Testis (tissue), 5 donors: ENCODE measurements at places on chromosomes 1 and 21. TPM values are rescaled to one million over a fixed set of nuclear protein-coding genes. Genes with fewer than 3 reads are reported as not detected.

GRCh38 chr1:54481201-54481884 lies 66.7 kb upstream of the ACOT11 start:
- peak overlapping the region; percentile 42 for H3K27ac ChIP-seq
- H3K36me3 ChIP-seq, result no peaks in the 10 kb centered on the region
- peaks cover 27% of the 10 kb centered on the region for H3K4me1 ChIP-seq
- DNase-seq, result no peak

DNA sequence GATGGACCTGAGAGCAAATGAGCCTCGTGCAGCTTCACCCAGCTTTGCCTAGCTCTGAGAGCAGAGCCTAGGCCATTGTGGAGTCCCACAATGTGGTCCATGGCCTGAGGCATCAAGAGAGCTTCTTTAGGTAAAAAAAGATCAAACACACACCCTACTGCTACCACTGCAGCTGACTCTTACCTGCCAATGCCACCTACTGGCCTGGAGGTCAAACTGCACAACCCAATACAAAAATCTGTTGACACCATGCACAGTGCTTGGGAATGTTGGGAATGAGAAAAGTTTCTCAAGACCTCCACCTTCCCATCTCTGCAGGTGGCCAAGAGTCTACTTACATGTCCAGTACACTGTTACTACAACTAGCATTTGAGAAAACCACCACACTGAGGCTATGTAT lies 60.6 kb downstream of the UCHL5 start:
- no peaks in the 10 kb centered on the region for H3K4me1 ChIP-seq
- H3K27ac ChIP-seq, result no peak overlapping the region
- no peaks in the 10 kb centered on the region for H3K36me3 ChIP-seq
- DNase-seq, result no peak

- no peak overlapping the region for H3K4me3 ChIP-seq
- no peak overlapping the region for H3K27ac ChIP-seq
- no peaks in the 10 kb centered on the region for H3K27me3 ChIP-seq
- DNase-seq, result no peak
Measured at GRCh38 chr1:171899838-171900237, 58.5 kb downstream of the DNM3 start.

DNA sequence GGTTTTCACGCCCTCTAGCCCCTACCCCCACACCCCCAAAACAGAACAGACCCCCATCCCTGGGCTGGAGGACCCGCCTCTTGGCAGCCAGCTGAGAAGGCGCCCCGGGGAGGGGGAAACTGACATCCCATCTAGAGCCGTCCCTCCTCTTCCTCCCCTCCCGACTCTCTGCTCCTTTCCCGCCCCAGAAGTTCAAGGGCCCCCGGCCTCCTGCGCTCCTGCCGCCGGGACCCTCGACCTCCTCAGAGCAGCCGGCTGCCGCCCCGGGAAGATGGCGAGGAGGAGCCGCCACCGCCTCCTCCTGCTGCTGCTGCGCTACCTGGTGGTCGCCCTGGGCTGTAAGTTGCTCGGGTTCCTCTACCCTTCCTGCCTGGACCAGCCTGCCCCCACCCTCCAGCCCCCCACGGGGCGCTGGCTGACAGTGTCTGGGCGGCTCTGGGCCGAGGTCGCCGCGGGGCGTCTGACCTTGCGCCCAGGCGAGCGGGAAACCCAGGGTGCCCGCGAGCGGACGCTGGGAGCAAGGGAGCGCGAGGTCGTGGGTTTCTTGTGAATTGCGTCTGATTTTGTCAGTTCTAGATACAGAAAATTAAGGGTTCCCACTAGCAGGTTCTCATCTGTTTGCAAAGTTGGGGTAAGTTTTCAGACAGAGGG lies 618 bp downstream of the JAM2 start:
- peak overlapping the region; percentile 88 for H3K4me3 ChIP-seq
- H3K36me3 ChIP-seq, result no peaks in the 10 kb centered on the region
- DNase-seq, result peak; percentile 52

- H3K27ac ChIP-seq, result no peak overlapping the region
- H3K4me3 ChIP-seq, result no peak overlapping the region
- H3K36me3 ChIP-seq, result no peaks in the 10 kb centered on the region
- no peaks in the 10 kb centered on the region for H3K4me1 ChIP-seq
- no peaks in the 10 kb centered on the region for H3K27me3 ChIP-seq
- DNase-seq, result no peak
Measured at GRCh38 chr1:113765306-113766230, 6.3 kb upstream of the PHTF1 start.

GRCh38 chr1:233627376-233627775 lies 13.5 kb downstream of the KCNK1 start:
- no peak overlapping the region for H3K4me3 ChIP-seq
- no peaks in the 10 kb centered on the region for H3K4me1 ChIP-seq
- H3K27me3 ChIP-seq, result no peaks in the 10 kb centered on the region
- DNase-seq, result no peak

DNA sequence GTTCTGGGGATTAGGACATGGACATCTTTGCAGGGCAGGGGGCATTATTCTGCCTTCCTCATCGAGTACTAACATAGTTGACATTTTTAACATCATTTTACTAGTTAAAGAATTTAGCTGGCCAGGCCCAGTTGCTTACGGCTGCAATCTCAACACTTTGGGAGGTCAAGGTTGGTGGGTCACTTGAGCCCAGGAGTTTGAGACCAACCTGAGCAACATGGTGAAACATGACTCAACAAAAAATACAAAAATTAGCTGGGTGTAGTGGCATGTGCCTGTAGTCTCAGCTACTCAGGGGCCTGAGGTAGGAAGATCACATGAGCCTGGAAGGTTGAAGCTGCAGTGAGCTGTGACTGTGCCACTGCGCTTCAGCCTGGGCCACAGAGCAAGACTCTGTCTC lies 29.8 kb upstream of the THEM4 start:
- H3K36me3 ChIP-seq, result no peaks in the 10 kb centered on the region
- no peaks in the 10 kb centered on the region for H3K27me3 ChIP-seq
- no peak overlapping the region for H3K27ac ChIP-seq
- no peak overlapping the region for H3K4me3 ChIP-seq

DNA sequence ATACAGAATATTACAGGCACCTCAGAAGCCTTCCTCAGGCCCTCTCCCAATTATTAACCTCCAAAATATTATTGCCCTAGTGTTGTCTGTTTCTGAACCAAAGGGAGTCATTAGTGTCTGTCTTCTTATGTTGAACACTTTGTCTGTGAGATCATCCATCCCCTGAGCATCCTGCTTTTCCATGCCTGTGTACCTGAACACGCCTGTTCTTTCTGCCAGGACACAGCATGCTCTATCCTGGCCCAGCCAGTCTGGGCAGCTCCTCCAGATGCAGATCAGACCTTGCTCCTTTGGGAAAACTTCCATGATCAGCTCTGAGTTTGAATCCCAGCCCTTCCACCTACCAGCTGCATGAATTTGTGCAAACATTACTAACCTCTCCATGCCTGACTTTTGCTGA lies 11.0 kb upstream of the CDC42 start:
- no peaks in the 10 kb centered on the region for H3K27me3 ChIP-seq
- no peaks in the 10 kb centered on the region for H3K36me3 ChIP-seq
- H3K4me1 ChIP-seq, result no peaks in the 10 kb centered on the region
- no peak overlapping the region for H3K27ac ChIP-seq
- no peak overlapping the region for H3K4me3 ChIP-seq

- H3K4me1 ChIP-seq, result peaks cover 28% of the 10 kb centered on the region
- H3K36me3 ChIP-seq, result no peaks in the 10 kb centered on the region
- no peaks in the 10 kb centered on the region for H3K27me3 ChIP-seq
- DNase-seq, result peak; percentile 45
- H3K4me3 ChIP-seq, result no peak overlapping the region
Measured at GRCh38 chr1:41282679-41283317, 40.7 kb upstream of the SCMH1 start.

GRCh38 chr1:9425859-9426258 lies 113.4 kb upstream of the SLC25A33 start:
- H3K27ac ChIP-seq, result no peak overlapping the region
- H3K36me3 ChIP-seq, result no peaks in the 10 kb centered on the region
- no peaks in the 10 kb centered on the region for H3K27me3 ChIP-seq
- no peak for DNase-seq

- H3K27ac ChIP-seq, result no peak overlapping the region
- H3K4me3 ChIP-seq, result no peak overlapping the region
- H3K4me1 ChIP-seq, result no peaks in the 10 kb centered on the region
- no peak for DNase-seq
Measured at GRCh38 chr1:194339471-194339870, 1153.1 kb upstream of the B3GALT2 start.

GRCh38 chr1:54950006-54950368 lies 30.4 kb upstream of the TMEM61 start:
- DNase-seq, result no peak
- H3K4me1 ChIP-seq, result peaks cover 3% of the 10 kb centered on the region
- H3K36me3 ChIP-seq, result no peaks in the 10 kb centered on the region
- H3K4me3 ChIP-seq, result no peak overlapping the region

DNA sequence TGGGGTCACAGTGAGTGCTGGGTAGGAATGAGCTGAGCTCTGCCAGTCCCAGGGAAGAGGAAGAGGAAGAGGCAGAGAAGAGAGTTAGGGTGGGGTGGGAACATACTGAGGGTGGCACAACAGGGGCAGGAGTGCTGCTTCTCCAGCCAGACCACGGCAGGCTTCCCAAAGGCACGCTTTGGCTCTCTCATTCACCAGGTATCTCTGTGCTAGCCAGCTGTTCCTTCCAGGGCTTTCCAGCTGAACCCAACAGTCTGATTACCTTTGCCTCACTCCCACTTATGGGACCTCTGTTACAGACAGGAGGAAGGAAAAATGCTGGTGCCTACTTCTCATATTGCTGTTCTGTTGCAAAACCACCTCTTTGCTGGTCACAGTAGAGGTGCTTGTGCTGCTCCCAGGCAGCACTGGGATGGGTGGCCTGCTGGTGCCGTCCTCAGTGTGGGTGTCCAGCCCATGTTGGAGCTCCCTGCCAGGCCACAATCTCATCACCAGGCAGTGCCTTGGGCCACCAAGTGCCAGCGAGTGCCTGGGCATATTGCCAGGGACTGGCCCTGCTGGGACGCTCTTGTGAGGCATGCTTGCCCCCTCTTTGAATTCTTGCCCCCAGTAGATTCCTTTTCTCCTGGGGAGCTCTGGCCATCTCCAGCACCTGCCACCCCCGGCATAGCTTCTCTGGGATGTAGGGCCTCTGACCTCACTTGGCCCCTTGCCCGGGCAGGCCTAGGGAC lies 2.1 kb downstream of the ADORA1 start:
- peaks cover 39% of the 10 kb centered on the region for H3K4me1 ChIP-seq
- H3K36me3 ChIP-seq, result no peaks in the 10 kb centered on the region
- DNase-seq, result peak; percentile 84

GRCh38 chr1:50620680-50621329 lies 197.6 kb upstream of the DMRTA2 start:
- H3K4me3 ChIP-seq, result no peak overlapping the region
- no peaks in the 10 kb centered on the region for H3K27me3 ChIP-seq
- no peaks in the 10 kb centered on the region for H3K4me1 ChIP-seq
- DNase-seq, result no peak
- no peak overlapping the region for H3K27ac ChIP-seq

DNA sequence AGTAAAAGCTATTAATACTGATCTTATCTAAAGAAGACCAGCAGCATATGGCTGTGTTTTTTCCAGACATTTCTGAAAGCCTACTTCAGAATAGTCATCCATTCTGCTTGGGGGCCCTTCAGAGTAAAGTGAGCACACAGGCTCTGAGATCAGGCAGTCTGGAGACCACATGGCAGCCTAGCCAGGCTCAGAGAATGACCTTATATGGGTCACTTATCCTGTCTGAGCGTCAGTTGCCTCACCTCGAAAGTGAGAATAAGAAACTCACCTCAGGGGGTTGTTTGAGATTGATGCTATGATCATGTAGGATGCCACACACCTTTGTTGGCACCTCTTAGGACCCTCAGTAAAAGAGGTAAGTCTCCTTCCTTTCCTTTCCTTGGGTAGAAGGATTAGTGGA lies 270.4 kb downstream of the GRIK1 start:
- H3K27ac ChIP-seq, result no peak overlapping the region
- H3K36me3 ChIP-seq, result no peaks in the 10 kb centered on the region
- H3K27me3 ChIP-seq, result no peaks in the 10 kb centered on the region

GRCh38 chr21:34514576-34515115 lies 2.6 kb upstream of the KCNE1 start:
- H3K4me3 ChIP-seq, result no peak overlapping the region
- H3K4me1 ChIP-seq, result no peaks in the 10 kb centered on the region
- H3K27me3 ChIP-seq, result no peaks in the 10 kb centered on the region
- no peaks in the 10 kb centered on the region for H3K36me3 ChIP-seq

GRCh38 chr1:15886611-15887167 lies 39.2 kb downstream of the SPEN start:
- H3K27ac ChIP-seq, result peak overlapping the region; percentile 87
- DNase-seq, result no peak
- no peaks in the 10 kb centered on the region for H3K27me3 ChIP-seq
- H3K4me3 ChIP-seq, result no peak overlapping the region
- no peaks in the 10 kb centered on the region for H3K36me3 ChIP-seq

DNA sequence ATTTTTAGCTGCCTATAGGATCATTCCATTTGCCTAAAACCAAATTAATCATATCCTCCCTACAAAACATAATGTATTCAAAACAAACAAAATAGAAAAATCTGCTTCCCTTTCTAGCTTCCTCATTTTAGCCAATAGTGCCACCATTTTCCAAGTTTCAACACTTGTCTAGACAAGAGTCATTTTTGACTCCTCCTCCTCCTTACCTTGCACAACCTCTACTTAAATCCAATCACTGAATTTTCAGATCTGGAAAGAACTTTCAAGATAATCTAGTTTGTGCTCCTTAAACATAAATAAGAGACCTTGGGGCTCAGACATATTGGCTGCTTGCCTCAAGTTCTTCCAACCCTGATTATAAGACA lies 7.4 kb downstream of the STX6 start:
- no peak for DNase-seq
- H3K27ac ChIP-seq, result no peak overlapping the region
- H3K4me1 ChIP-seq, result no peaks in the 10 kb centered on the region
- H3K4me3 ChIP-seq, result no peak overlapping the region
- no peaks in the 10 kb centered on the region for H3K36me3 ChIP-seq

- DNase-seq, result no peak
- H3K27ac ChIP-seq, result peak overlapping the region; percentile 53
- H3K36me3 ChIP-seq, result no peaks in the 10 kb centered on the region
- H3K27me3 ChIP-seq, result no peaks in the 10 kb centered on the region
Measured at GRCh38 chr1:170239445-170239844, 93.7 kb downstream of the NTMT2 start.

DNA sequence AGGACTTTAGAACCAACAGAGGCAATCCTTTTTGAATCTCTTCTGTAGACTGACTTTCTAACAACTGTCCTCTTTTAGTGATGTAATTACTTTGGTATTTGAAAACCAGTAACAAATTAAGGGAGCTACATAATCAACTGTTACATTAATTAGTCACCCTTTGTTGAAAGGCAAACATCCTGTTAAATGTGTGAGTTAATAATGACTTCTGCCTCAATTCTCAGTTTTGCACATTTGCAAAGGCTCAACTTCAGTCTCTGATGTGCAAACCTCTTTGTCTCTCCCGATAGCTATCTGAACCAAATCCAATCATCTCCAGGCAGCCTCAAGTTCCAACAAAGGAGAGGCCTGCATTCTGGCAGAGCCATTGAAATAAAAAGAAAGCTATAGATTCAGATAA lies 135.4 kb upstream of the C8B start:
- peaks cover 4% of the 10 kb centered on the region for H3K4me1 ChIP-seq
- no peaks in the 10 kb centered on the region for H3K36me3 ChIP-seq
- no peak for DNase-seq

The CD52 gene
- polyA plus RNA-seq, result 23.8 TPM

The CD5L gene
- 0.22 TPM for polyA plus RNA-seq

The SSU72 gene
- polyA plus RNA-seq, result 67.0 TPM

The SPRR2B gene
- polyA plus RNA-seq, result 12.4 TPM

The TEX38 gene
- 432 TPM for polyA plus RNA-seq

The TUT4 gene
- 63.3 TPM for polyA plus RNA-seq

The MEX3A gene
- polyA plus RNA-seq, result 0.87 TPM

The SPTA1 gene
- 6.8 TPM for polyA plus RNA-seq

The KRTAP10-7 gene
- not detected for polyA plus RNA-seq

The NPHP4 gene
- 26.3 TPM for polyA plus RNA-seq

The FAM72B gene
- polyA plus RNA-seq, result 2.5 TPM

The TMEM52 gene
- polyA plus RNA-seq, result 40.8 TPM

The ATP1A2 gene
- polyA plus RNA-seq, result 13.2 TPM
